Psoas muscle (tissue), 8 donors: ENCODE measurements at places on chromosomes 4 and X. TPM values are rescaled to one million over a fixed set of nuclear protein-coding genes. Genes with fewer than 3 reads are reported as not detected.
A peak's percentile ranks its signal among the peaks of the same experiment; 100 is the strongest.

The CSAG2 gene
- total RNA-seq, result not detected

The TCEAL2 gene
- total RNA-seq, result not detected

The NAA11 gene
- total RNA-seq, result not detected

The AMTN gene
- not detected for total RNA-seq

The CFP gene
- 1.7 TPM for total RNA-seq

The DAPP1 gene
- total RNA-seq, result 1.3 TPM

The NAP1L3 gene
- 0.23 TPM for total RNA-seq

The OPRPN gene
- total RNA-seq, result not detected

The EIF2S3 gene
- 110 TPM for total RNA-seq

The TEX13C gene
- total RNA-seq, result not detected

The DRD5 gene
- total RNA-seq, result not detected

The TASL gene
- 0.11 TPM for total RNA-seq

The EVC gene
- 3.8 TPM for total RNA-seq

The S100G gene
- not detected for total RNA-seq

DNA sequence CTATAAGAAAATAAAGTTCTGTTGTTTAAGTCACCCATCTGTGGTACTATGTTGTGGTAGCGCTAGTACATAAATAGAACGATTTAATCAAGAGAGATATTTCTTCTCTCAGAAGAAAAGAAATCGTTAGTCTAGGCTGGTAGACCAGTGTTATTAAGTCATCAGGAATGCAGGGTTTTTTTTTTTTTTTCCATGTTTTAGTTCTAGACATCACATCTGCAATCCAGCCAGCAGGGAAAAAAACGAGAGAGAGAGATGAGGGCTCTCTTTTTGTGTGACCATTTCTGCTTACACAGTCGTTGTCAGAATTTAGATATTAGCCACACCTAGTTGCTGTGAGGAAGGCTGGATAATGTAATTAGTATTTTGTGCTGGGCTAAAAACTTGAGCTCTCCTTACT, 417.4 kb downstream of the TMA16 start:
- no peak for DNase-seq

GRCh38 chr4:98794565-98795205, 134.2 kb downstream of the EIF4E start:
- DNase-seq, result no peak

DNA sequence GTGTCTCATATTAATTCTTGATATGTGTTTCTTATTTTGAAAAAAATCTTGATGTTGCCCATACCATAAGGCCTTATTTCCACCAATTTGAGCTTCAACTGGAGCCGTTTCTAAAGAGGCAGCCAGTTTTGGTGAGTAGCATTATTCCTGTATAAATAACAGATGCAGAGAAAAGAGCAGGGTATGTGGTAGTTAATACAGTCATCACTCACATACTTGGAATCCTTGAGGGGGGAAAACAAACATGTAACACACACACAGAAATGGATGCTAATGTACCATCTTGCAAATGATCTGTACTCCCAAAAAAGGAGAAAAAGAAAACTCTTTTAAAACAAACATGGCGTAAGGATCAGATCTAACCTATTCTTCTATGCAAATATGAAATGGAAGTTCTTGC, 389.7 kb downstream of the GPM6A start:
- no peak for DNase-seq

- no peak for DNase-seq
Measured at GRCh38 chr4:123699880-123700771, 303.5 kb downstream of the SPRY1 start.

- DNase-seq, result no peak
Measured at GRCh38 chr4:124711471-124712371, 811 bp downstream of the ANKRD50 start.

- no peak for DNase-seq
Measured at GRCh38 chr4:78687818-78688217, 88.3 kb upstream of the BMP2K start.

DNA sequence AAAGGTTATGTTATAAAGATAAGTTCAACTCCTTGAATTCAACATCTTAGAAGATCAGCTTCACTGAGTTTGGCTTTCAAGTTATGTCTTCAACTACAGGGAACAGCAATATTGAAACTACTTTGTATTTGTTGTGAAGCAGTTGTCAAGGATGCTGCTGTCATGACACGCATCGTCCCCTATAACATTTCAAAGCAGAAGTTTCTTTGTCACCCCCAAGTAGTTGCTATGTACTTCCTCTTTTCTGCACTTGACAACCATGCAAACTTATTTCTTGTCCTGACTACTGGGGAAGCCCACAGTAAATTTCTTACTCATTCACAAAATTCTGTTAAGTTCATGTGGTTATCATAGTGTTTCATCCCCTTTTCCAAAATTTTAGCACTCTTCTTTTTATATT, 14.3 kb downstream of the ANTXR2 start:
- DNase-seq, result no peak

- DNase-seq, result no peak
Measured at GRCh38 chrX:1153940-1154339, 58.5 kb downstream of the CRLF2 start.

DNA sequence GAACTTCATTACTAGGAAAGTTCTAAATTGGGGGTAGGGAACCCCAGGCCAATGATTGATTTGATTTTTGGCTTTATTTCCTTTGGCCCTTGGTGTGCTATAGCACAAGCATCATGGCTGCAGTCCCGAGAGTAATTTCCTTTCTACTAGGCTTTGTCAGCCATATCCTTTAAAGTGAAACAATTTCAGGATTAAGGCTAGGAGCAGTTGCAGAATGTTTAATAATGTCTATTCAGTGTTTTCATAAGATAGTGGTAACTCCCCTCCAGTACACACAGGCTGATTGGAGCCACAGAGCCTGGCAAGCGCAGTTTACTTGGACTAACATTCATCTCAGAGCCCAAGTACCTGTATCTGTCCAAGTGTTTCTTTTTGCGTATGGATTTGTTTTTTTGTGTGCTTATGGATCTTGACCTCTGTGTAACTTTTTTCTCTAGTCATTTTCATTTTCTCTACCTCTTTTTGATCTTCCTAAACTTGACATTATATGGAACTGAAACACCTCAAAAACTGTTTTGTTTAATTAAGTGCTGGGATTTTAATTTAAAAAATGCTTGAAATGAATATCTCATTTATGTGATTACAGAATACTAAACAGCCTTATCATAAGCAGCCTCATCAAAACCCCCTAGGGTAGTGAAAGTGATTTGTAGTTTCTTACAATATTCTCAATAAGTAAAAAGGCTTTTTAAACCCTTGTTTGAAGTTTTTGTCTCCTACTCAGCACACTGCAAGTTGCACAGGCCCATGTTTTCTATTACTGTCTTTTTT, 7.5 kb downstream of the STIM2 start:
- DNase-seq, result no peak

- DNase-seq, result no peak
Measured at GRCh38 chr4:110107866-110108265, 90.5 kb downstream of the ELOVL6 start.

DNA sequence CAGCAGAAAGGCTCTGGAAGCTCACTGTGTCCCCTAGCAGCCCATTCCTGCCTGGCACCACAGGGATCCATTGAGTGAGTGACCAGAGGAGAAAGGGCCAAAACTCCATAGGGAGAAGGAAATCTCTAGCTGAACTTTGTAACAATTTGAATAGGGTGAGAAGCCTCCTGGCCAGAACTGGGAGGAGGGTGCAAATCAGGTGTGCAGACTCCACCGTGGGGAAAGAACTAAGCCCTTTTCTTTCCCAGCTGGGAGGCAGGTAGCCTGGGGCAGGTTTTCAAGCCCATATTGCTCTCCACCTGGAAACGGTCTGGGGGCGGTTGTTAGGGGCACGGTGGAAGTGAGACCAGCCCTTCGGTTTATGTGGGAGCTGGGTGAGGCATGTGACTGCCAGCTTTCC, 227.2 kb downstream of the SNCA start:
- DNase-seq, result no peak

- no peak for DNase-seq
Measured at GRCh38 chrX:132592880-132593279, 104.0 kb upstream of the MBNL3 start.

- DNase-seq, result no peak
Measured at GRCh38 chr4:24568425-24568824, 15.9 kb downstream of the DHX15 start.

DNA sequence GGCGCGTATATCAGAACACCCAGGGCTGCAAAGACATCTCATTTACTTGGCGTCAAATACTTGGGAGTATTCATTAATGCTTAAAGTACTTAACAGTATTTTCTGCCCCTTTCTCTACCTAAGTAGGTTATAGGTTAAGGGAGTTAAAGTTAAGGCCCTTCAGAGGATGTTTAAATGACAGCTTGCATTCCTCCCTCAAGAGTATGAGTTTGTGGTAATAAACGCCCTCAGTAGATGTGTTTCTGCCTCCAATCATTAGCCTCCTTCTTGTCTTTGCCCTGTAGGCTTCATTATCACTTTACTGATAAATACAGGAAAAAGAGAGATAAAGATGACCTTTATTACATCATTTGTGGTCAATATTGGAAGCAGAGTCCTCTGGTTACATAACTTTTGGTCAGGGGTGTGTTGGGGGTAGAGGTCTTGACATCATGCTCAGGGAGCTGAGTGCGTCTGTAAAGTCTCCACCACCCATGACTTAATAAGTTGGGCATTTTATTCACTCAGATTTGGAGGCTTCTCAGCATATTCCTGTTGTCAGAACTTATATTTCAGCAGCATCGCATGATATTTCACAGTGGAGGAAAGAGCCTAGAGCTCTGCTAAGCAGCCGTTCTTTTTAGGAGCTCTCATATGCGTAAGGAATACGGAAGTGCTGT, 145.9 kb downstream of the CPE start:
- no peak for DNase-seq

GRCh38 chrX:118964252-118964651, 10.2 kb upstream of the LONRF3 start:
- DNase-seq, result no peak

- DNase-seq, result no peak
Measured at GRCh38 chr4:155899891-155900290, 3.6 kb upstream of the TDO2 start.

- DNase-seq, result no peak
Measured at GRCh38 chr4:186854256-186854655, 130.6 kb upstream of the FAT1 start.

GRCh38 chrX:332496-332860, 13.9 kb upstream of the GTPBP6 start:
- no peak for DNase-seq

DNA sequence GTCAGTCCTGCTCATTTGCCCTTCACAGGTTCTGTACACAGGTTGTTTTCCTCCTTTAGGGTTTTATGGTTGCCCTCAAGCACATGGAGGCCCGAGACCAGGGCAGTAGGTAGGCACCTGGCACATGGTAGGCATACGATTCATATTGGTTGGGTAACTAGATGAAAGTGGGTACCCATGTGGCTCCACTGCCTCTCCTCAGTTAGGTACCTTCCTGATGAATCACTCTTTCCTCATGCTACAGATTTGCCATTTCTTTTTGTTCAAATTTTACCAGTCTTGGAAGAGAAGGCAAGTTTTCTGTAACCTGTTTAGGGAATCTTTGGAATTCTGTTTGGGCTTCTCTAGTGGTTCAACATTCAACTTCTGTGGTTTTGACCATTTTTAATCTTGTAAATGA, 121.3 kb downstream of the FHIP1A start:
- no peak for DNase-seq

DNA sequence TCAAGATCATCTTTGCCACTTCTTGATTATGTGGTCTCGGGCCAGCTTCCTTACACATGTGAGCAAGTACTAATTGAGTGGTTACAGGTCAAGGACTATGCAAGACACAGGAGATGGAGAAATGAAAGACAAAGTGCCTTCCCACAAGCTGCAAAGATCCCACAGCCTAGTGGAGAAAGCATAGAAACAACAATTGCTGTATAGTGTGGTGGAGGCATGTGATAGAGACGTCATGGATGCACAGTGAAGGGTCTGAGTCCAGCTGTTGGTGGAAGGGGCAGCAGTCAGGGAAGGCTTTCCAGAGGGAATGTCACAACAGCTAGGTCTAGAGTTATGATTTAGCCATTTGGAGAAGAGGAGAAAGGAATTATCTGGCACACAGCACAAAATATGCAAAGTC, 210.6 kb downstream of the KDR start:
- DNase-seq, result no peak

- peak; percentile 53 for DNase-seq
Measured at GRCh38 chrX:13397878-13398818, 78.3 kb upstream of the ATXN3L start.

GRCh38 chr4:89837385-89837992, 528 bp upstream of the SNCA start:
- DNase-seq, result no peak

GRCh38 chr4:136742333-136742732, 790.0 kb downstream of the PCDH18 start:
- no peak for DNase-seq

DNA sequence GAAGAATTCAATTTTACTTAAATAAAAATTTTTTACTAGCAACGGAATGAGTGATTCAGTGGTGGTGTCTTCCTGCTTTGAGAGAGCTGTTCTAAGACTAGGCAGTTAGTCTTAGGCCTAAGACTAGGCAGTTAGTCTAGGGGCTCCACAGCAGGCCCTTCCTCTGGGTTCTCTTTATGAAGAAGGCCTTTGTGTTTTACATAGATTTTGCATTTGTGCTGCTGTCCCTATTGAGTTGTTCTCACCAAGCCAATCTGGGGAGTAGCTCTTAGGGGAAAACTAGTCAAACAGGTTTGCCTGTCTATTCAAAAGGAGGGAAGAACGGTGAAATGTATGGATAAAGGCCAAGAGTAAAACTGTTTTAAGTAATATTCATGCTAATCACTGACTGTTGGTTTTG, 7.6 kb downstream of the UGT8 start:
- no peak for DNase-seq

GRCh38 chr4:169108303-169108702, 98.2 kb upstream of the CBR4 start:
- no peak for DNase-seq

DNA sequence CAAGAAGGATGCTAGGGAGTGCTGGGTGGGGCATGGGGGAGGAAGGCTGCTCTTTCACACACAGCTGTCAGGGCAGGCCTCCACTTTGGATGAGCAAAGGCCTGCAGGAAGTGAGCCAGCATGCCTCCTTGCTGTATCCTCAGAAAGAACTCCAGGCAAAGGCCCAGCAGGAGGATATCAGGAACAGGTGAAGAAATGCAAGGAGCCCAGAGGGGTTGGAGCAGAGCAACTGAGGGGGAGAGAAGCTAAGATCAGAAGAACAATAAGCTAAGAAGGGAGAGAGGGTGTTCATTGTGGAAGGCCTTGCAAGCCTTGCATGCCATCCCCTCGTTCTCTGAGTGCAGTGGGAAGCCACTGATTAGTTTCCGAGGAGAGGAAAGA, 115.1 kb downstream of the CAMK2D start:
- peak; percentile 15 for DNase-seq

GRCh38 chrX:54808109-54808604, 612 bp downstream of the MAGED2 start:
- peak; percentile 68 for DNase-seq

DNA sequence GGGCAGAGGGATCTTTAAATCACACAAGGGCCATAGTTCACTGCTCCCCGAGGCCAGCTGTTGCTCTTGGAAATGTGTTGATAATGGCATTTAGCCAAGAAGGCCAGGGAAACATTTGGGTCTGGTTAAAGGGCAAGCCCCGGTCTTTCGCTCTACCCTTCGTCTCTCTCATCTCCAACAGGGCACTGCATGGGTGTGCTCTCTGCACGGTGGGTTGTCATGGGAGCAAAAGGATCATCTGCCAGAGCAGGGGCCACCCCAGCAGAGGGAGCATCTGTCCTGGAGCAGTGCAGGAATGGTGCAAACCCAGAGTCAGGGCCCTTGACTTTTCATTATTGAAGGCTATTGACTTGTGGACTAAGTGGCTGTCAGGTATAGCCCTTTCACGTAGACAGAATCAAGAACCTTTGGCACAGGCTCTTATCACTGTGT, 22.7 kb upstream of the PGRMC2 start:
- no peak for DNase-seq
